ENCODE measurements at places on chromosomes 2 and 18.
A peak's percentile ranks its signal among the peaks of the same experiment; 100 is the strongest.

- DNase-seq, result no peak
These were observed 49.5 kb upstream of the MRPL33 start for GRCh38 chr2:27721884-27722485.

DNA sequence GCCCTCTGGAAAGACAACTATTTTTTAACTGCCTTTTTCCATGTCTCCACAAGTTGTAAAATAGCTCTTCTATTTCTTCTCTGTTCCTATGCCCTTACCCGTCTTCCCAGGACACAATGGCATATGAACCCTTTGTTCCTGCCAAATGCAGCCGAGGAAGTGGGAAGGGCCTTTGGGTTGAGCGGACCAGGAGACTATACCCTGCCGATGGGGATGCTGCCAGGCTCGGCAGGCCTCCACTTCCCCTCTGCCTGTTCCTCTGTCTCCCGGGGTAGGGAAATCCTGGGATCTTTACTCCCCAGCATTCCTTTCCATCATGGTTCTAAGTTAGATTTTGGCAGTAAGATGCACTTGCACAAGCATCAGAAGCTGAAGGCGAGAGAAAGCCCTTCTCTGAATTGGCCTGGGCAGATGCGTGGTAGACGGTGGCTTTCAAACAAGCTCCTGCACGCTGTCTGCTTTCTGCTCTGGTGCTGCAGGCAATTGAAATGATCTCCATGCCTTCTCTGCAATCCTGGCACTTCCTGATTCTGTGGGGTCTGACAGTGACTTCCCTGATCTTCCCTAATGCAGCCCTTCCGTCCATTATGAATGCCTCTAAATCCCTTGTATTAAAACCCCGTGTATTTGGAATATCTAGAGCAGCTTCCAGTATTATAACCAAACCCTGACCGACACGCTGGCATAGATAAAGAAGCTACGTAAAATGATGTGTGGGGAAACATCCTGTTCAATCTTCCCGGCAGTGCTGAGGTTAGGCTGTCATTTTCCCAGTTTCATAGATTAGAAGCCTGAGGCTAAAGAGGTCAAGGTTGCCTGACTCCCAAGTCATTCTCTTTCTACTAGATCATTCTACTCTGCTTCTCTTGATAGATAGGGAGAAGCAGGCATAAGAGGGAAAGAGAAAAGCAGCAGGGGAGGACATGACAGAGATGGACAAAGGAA, 69.8 kb downstream of the MCFD2 start:
- DNase-seq, result no peak

GRCh38 chr18:10285283-10285640, 169.2 kb upstream of the APCDD1 start:
- no peak for DNase-seq

DNA sequence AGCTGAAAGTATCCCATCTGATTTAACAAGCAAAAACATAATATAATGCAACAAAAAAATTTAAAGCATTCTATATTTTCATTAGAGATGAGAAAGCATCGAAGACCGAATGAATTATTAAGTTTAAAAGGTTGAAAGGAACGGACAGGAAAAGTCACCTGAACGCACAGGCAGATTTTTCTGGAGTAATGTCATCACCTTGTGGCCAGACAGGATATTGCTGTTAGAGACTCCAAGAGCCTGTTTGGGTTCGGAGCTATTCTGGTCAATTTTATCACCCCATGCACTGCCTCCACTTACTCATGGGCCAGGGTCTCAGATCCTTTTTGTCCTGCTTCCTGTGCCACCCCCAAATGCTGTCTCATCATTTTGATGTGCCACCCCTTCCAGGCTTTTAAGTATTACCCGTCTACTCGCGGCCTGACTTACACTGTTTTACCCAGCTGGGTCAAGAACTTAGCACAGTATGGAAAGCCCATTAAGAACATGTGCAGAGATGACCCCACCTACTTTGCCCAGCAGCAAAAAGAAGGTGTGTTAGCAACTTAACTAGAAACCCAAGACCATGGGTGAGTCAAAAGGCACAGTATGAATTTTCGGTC, 27.3 kb downstream of the GKN2 start:
- peak; percentile 72 for DNase-seq

DNA sequence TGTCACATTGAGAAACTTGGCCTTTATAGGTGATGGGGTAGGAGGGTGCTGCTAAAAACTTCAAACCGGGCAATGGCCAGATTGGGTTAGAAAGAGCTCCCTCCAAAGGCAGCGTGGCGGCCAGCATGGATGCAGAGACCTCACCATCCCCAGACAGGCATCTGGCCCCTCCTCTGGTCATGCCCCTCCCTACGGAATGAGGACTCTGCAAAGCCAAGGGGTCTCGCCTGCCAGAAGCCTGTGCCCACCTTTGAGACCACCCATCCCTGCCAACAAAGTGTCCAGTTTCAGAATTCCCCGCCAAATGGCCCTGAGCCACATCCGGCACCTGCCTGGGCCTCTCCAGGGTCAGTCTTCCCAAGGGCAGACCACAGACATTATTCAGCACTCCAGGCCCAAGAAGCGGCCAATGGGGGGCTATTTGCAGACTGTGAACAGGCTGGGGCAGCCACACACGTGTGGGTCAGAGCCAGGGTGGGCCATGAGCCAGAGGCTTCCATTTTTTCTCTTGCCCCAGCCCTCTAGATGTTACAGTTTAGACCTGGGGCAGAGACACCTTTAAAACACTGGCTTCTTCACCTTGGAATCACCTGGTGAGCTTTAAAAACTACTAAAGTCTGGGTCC, 4.2 kb upstream of the ATP6V1B1 start:
- DNase-seq, result no peak

All from CD4-positive, alpha-beta T cell treated with Interleukin-6 at 100 ng/mL for 8 hours (primary cell).